HT1080 (cell line): ENCODE measurements at places on chromosomes 11 and 22. TPM values are rescaled to one million over a fixed set of nuclear protein-coding genes. Genes with fewer than 3 reads are reported as not detected.

The KRTAP5-10 gene
- not detected in 2 replicates for total RNA-seq

DNA sequence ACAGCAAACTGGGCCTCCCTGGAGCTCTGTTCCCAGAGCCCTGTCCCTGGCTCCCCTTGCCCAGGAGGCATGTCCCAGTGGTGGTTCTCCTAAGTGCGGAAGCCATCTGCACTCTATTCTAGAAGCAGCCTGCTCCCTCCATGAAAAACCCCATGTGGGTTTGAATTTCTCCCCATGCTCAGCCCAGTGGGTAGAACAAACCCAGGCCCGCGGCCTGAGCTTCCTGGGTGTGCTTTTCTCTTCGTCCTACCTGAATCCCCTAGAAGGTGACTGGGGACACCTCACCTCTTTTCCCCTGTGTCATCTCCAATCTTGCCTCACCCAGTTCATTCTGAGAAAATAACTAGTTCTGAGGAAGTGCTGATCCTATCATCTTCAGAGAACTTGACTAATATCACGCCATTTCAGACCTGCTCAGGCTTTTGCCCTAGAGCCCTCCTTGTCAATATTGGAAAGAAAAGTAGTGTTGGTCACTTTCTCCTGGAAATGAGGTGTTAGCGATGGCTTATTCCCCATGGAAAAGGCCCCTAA lies 15.9 kb downstream of the IL10RA start:
- DNase-seq: no peak

GRCh38 chr11:106238704-106239360 lies 161.4 kb downstream of the AASDHPPT start:
- DNase-seq: no peak

DNA sequence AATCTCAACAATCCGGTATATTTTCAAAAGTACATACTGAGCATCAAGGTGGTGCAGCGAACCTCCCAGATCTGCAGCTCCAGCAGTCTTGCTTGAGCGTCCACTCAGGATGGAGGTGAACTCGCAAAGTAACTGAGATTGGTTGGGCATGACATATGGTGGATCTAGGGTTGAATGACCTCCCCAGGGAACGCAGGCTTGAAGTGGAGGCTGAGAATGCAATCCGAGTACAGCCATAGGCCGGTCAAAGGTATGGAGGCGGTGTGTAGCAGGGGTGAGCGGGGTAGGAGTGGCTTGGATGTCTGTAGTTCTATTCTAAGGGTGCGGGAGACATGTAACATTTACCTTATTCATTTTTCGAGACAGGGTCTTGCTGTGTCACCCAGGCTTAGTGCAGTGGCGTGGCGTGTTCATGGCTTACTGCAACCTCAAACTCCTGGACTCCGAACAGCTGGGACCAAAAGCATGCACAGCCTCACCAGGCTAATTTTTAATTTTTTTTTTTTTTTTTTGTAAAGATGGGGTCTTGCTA lies 631 bp upstream of the C22orf39 start:
- DNase-seq: peak; percentile 31

GRCh38 chr11:74307434-74307833 lies 4.0 kb downstream of the P4HA3 start:
- no peak for DNase-seq

GRCh38 chr22:37316405-37316804 lies 34.1 kb downstream of the CYTH4 start:
- DNase-seq: no peak

DNA sequence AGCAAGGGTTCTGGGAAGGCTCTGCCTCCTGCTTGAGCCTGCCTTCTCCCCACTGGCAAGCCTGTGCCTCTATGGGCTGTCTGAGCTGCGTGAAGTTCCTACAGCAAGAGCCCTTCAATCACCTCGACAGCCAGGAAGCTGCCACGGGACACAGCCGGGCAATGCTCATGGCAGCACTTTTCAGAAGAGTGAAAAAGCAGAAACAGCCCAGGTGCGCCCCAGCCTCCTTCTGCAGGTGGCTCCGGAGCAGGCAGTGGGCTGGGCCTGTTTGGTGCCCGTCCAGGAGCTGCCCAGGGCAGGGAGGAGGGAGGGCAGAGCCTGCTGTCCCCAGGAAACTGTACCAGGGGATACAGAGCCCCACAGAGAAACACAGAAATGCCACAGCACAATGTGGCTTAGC lies 24.6 kb upstream of the COMT start:
- no peak for DNase-seq

- DNase-seq: peak; percentile 64
These were observed at the start of gene TIMP3 for GRCh38 chr22:32801537-32802236. TIMP3 (plus strand) TSS chr22:32801705; CDS start chr22:32802002, 297 bp downstream.
